ENCODE measurements at places on chromosomes 16 and 17. TPM values are rescaled to one million over a fixed set of nuclear protein-coding genes. Genes with fewer than 3 reads are reported as not detected.

- DNase-seq: peak; percentile 65
Measured at GRCh38 chr16:85650844-85651628, 37.7 kb downstream of the GINS2 start.

- no peak for DNase-seq
Measured at GRCh38 chr16:58670177-58670576, 14.4 kb downstream of the SLC38A7 start.

DNA sequence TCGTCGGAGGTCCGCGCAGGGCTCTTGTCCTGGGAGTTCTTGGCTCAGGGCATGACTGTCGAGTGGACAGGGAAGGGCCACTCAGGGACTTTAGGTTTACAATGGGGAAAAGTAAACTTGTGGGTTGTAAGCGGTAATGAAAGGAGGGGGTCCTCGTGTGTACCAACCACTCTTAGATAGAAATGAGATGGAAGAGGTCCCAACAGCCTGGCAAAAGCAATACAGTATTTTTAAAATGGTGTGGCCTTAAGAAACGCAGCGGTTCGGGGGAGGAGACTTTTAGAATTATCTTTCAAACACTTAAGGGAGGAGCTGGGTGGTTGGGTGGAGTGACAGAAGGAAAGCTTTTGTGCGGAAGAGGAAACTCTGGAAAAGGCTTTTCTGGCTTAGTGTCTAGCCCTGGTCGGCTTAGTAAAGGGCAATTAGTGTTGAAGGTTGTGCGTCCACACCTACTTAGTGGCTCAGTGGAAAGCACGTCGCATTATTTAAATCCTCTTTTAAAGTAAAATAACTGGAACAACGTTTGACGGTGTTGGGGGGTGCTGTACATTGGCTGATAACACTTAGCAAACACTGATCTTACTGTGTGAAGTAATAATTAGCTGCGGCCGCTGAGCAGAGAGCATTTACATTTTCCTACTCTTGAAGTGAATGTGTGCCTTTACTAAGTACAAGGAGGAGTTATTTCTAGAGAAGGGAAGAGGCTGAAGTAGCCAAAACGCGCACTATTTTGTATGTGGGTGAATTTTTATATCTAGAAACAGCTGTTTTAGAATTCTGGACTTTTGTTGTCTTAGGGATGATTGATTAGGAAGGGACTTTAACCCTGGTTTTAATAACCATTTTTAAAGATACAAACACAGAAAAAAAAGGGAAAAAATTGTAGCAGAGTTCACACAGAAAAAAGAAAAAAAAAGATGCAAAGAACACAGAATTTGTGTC lies 1.0 kb downstream of the WSB1 start:
- peak; percentile 85 for DNase-seq

VTN gene
- polyA plus RNA-seq: 0.56 TPM

DNA sequence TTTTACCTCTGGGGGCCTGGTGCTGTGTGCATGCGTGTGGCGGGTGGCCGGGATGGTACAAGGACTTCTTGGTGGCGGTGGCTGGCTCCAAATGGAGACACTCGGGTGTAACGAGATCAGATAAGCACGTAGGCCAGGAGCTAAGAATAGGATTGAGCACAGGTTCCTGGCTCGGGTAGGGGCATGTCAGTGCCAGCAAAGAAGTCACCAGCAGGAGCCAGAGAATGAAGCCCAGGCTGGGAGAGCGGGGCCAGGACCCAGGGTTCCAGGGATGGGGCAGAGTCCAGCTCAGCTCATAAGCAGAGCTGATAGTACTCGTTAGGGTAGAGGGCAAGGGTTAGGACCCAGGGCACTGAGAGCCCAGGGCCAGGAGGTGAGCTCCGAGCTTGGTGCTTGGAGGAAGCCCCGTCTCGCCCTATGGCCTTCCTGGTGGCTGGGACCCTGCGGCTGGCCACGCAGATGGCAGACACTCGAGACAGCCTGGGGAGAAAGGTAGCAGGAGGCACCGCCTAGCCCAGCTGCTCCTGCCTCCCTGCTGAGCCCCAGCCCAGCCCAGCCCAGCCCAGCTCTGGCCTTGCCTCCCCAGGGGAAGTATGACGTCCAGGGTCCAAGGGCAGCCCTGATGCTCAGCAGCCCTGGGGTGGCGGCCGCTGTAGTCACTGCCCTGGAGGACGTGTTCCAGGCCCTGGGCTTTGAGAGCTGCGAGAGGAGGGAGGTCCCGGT lies 8.9 kb downstream of the ZNF213 start:
- DNase-seq: no peak

- DNase-seq: peak; percentile 78
Measured at GRCh38 chr16:67514382-67514828, 14.2 kb upstream of the RIPOR1 start.

DNA sequence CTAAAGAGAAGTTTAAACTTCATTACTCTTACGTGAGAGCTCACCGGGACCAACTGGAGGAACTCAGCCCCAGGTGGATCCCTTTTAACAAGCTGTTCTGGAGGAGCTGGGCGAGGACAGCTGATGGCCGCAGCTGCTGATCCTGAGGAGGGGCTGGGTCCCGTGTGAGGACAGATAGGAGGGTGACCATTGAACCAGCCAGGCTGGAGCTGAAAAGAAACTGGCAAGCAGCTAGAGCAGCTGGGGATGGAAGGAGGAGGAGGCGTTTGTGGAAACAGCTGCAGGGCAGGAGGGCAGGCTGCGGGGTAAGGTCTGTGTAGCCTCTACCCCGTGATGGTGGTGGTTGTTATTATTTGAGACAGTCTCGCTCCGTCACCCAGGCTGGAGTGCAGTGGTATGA lies 119.5 kb downstream of the AATF start:
- no peak for DNase-seq

LAT gene
- polyA plus RNA-seq: 4.1 TPM

SMARCE1 gene
- polyA plus RNA-seq: 141 TPM

- DNase-seq: peak; percentile 65
Measured at GRCh38 chr16:72172105-72173034, at the start of gene PMFBP1. PMFBP1 (minus strand) TSS chr16:72172155; CDS start chr16:72171208, 947 bp downstream.

CNTD1 gene
- polyA plus RNA-seq: 0.31 TPM

GRCh38 chr17:49739641-49740271 lies 24.2 kb downstream of the FAM117A start:
- DNase-seq: peak; percentile 22

- no peak for DNase-seq
Measured at GRCh38 chr17:49358641-49359247, 3.3 kb downstream of the ZNF652 start.

MYH2 gene
- not detected for polyA plus RNA-seq

ZG16 gene
- not detected for polyA plus RNA-seq

GRCh38 chr17:81890447-81891302 lies 711 bp downstream of the ALYREF start:
- no peak for DNase-seq

COX4I1 gene
- polyA plus RNA-seq: 1,338 TPM

DNA sequence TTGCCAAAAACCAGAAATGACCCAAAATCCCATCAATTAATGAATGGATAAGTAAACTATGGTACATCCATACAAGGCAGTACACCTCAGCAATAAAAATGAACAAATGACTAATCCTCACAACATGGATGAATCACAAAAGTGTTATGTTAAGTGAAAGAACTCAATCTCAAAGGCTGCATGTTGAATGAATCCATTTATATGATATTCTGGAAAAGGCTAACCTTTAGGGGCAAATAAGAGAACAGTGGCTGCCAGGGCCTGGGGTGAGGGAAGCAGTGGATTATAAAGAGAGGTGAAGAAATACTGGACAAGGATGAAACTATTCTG lies 46.1 kb upstream of the MSI2 start:
- DNase-seq: peak; percentile 23

- no peak for DNase-seq
Measured at GRCh38 chr16:2022723-2023091, 3.1 kb downstream of the NPW start.

P2RX1 gene
- polyA plus RNA-seq: not detected

TP53TG3 gene
- polyA plus RNA-seq: 8.3 TPM

KRTAP1-5 gene
- polyA plus RNA-seq: not detected

- peak; percentile 81 for DNase-seq
Measured at GRCh38 chr17:80443916-80444643, 29.1 kb downstream of the ENDOV start.

DNA sequence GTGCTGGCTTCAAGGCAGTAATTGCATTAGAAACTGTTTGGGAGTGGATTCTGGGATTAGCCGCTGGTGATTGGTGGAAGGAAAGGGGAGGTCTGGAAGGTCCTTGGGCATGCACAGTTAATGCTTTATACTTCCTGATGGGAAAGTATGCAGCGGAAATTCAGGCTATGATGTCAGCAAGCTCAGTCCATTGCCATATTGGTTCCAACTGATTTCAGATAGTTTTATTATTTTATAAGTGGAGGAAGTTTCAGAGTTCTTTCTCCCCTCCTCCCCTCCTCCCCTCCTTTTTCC lies 8.1 kb upstream of the CMTR2 start:
- DNase-seq: no peak

DNA sequence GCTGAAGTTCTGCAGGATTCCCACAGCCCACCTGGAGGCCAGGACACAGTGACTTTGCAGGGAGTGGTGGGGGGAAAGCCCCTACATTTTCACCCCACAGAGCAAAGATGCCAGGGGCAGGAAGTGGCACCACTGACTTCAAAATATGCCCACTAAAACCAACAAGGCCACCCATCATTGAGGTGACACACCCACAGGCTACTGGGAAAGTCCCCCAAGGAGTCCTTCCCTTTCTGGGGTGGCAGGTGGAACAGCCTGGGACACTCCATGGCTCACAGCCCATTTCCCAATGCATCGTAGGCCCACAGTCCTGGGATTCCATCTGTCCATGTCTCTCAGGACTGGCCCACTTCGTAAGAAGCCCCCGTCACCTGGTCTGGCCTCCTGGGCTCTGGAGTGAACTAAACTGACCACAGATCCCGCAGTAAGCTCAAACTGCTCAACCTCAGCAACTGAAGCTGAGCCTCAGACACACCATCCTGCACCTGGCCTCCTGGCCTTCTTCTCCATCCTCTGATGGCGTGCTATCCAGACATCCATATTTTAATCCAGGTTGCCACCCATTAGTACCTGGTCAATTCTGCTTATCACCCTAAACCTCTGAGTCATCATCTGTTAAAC lies 7.5 kb upstream of the CCL1 start:
- no peak for DNase-seq

DNA sequence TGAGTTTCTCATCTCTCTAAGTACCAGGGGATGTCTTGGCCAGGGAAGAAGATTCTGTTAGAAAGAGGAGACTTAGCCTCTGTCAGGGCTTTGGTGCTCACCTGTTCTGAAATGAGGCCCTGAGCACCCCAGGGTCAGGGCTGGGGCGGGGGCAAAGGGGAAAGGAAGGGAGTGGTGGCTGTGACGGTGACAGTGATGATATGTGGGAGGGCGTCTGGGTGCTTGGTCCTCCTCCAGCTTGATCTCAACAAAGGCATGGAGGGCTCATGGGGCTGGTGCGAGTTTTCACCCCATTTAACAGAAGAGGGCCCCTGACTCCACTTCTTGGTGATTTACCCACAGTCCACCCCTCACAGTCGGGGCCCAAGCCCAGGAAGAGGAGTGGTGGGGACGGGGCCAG lies 15.1 kb downstream of the SOX8 start:
- DNase-seq: no peak

DNA sequence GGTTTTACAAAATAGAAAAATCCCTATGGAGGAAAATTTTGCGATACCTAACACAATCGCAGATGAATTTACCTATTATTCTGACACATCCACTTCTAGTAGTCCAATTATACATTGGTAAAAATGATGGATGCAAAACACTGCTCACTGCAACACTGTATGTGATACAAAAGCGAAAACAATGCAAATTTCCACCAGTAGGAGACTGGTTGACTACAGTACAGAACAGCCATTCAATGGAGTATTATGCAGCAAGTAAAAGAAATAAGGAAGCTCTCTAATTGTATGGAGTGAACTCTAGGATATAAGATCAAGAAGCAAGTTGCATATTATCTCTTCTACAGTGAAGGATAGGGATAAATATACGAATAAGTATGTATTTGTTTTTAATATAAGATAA lies 48.5 kb downstream of the SETD6 start:
- no peak for DNase-seq

- no peak for DNase-seq
Measured at GRCh38 chr17:44001461-44001920, 2.9 kb upstream of the NAGS start.

GRCh38 chr17:54063639-54064038 lies 240.9 kb downstream of the KIF2B start:
- DNase-seq: no peak

KRTAP9-8 gene
- polyA plus RNA-seq: not detected

SLC9A5 gene
- 0.90 TPM for polyA plus RNA-seq

DNA sequence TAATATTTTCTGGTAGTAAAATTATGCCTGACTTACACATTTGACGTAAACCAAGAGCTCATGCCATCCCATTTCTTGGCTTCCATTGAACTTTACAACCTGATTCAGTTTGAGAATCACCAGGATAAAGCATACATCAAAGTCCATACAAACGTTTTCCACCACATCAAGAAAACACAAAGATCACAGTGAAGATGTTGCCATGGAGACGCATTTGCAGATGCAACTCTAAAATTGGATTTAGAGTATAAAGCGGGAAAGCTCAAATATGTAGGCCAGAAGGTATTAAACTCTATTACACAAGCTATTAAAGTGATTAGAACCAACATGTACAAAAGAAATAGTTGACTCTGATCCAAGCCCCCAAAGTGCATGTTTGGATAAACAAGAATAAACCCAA lies 10.4 kb downstream of the C16orf46 start:
- peak; percentile 57 for DNase-seq

DNA sequence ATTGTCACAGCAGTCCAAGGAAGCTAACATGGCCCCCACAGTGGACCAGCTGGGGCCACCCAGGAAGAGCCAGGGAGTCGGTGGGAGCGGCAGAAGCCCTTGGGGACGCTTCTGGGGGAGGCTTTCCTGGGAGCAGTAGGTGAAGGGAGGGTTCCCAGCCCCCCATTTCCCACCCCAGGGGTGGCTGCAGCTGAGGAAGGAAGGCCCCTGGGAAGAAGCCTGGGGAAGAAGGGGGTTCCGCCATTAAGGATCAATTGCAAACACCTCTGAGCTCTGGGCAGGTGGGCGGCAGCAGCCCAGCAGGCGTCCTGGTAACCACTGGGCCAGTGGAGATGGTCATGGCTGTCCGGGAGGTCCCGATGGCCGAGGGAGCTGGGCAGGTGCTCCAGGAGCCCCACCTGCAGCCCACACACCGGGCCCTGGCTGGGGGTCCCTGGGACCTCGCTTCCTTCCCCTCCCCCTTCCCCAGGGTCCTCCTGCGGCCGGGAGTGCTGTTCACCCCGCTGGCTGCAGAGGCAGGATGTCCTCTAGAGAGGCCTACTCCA lies 592 bp upstream of the PERCC1 start:
- no peak for DNase-seq

GRCh38 chr16:76484020-76484419 lies 206.8 kb downstream of the CNTNAP4 start:
- DNase-seq: no peak

CPHXL2 gene
- polyA plus RNA-seq: not detected

GRCh38 chr16:75420987-75421819 lies 12.1 kb downstream of the CFDP1 start:
- no peak for DNase-seq

CCL8 gene
- not detected for polyA plus RNA-seq

GRCh38 chr17:17252149-17252661 lies 15.2 kb upstream of the FLCN start:
- no peak for DNase-seq

GRCh38 chr16:67150047-67150832 lies 558 bp downstream of the B3GNT9 start:
- no peak for DNase-seq

SLC2A4 gene
- 1.6 TPM for polyA plus RNA-seq

Measured in brain (organoid and tissue), 16 donors.